Effector memory CD8-positive, alpha-beta T cell (primary cell): ENCODE measurements at places on chromosomes 7 and 10.

- no peak overlapping the region for H3K4me3 ChIP-seq
- no peak overlapping the region for H3K27ac ChIP-seq
- H3K27me3 ChIP-seq: peaks cover 4% of the 10 kb centered on the region
- no peaks in the 10 kb centered on the region for H3K4me1 ChIP-seq
- no peaks in the 10 kb centered on the region for H3K36me3 ChIP-seq
- no peak for DNase-seq
These were observed 32.1 kb downstream of the PRKG1 start for GRCh38 chr10:51106311-51106945.

- peaks cover 2% of the 10 kb centered on the region for H3K4me1 ChIP-seq
- H3K36me3 ChIP-seq: peaks cover 11% of the 10 kb centered on the region
- no peak for DNase-seq
- no peak overlapping the region for H3K27ac ChIP-seq
These were observed 65.5 kb upstream of the SH2B2 start for GRCh38 chr7:102220960-102221800.

- H3K27me3 ChIP-seq: no peaks in the 10 kb centered on the region
- no peak overlapping the region for H3K4me3 ChIP-seq
- H3K36me3 ChIP-seq: peaks cover 26% of the 10 kb centered on the region
- DNase-seq: no peak
- peaks cover 17% of the 10 kb centered on the region for H3K4me1 ChIP-seq
- peak overlapping the region; percentile 66 for H3K27ac ChIP-seq
These were observed 128.1 kb upstream of the SAMD8 start for GRCh38 chr10:74983383-74983782.

DNA sequence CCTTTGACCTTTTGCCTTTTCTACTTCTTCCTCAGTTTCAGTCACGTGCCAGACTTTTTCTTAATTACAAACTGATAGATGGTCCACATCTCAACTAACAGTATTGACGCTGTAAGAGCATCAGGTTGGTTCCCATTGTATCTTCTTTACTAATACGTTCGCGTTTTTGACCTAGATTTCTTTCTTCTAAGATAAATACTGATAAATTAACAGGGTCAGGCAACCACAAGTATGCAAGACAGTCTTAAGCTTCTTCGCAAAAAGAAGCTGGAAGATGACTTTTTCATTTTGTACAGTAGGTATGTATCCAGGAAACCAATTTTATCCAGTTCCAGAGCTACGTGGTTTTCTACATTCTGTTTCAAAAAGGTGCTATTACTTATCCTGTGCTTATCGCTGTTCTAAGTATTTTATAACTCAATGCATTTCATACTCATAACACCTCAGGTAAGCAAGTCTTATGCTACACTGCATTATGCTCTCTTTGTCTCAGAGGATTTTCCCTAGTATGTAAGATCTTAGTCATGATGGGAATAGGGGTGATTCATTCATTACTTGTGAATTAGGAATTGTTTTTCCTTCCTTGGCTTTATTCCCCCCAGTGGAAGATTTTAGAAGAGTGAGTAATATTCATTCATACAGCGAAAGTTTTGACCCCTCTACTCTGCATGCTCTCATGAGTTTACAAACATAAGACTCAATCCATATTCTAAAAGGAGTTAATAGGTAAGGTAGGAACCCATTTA is 955 bp downstream of the DUS4L start:
- H3K36me3 ChIP-seq: peaks cover 3% of the 10 kb centered on the region
- H3K27me3 ChIP-seq: no peaks in the 10 kb centered on the region
- DNase-seq: no peak
- peak overlapping the region; percentile 93 for H3K27ac ChIP-seq
- peak overlapping the region; percentile 85 for H3K4me3 ChIP-seq

DNA sequence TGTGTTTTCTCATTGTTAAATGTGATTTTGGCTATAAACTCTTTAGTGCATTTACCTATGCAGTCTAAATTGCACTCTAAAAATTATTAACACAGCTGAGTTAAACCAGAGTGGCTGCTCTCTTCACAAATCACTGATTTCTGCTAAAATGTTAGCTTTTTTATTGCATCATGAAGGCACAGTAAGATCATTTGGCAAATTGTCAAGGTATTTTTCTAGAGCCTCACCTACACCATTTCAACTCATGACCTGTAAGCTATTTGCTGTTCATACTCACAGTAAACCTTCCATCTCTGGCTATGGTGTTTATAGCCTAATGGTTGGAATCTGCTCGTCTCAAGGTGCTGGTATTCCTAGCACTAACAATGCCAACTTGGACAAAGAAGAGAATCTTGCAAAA is 25.7 kb downstream of the NDUFB2 start:
- no peak overlapping the region for H3K27ac ChIP-seq
- H3K27me3 ChIP-seq: no peaks in the 10 kb centered on the region
- peaks cover 3% of the 10 kb centered on the region for H3K4me1 ChIP-seq
- peaks cover 8% of the 10 kb centered on the region for H3K36me3 ChIP-seq
- H3K4me3 ChIP-seq: no peak overlapping the region

- DNase-seq: no peak
- no peak overlapping the region for H3K4me3 ChIP-seq
These were observed 45.6 kb downstream of the SMURF1 start for GRCh38 chr7:99098286-99098823.

- H3K27ac ChIP-seq: peak overlapping the region; percentile 31
- H3K36me3 ChIP-seq: peaks cover 12% of the 10 kb centered on the region
- H3K27me3 ChIP-seq: no peaks in the 10 kb centered on the region
- DNase-seq: no peak
- H3K4me1 ChIP-seq: peaks cover 25% of the 10 kb centered on the region
These were observed 39.9 kb downstream of the INPP5A start for GRCh38 chr10:132577350-132578003.

DNA sequence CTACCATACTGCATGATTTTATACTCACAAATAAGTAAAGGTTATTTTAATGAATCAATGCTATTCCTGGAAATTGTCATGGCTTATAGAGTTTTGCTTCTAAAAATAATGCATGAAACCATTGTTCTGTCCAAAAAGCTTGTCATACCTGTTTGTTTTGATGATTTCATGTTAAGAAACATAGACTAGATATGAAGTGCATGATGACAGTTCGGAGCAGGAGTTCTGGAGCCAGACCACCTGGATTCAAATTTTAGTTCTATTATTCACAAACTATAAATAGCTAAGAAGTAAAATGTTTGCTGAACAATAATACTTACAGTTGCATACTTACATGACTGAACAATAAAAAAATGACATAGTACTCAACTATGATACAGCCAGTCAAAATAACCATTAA is 107.0 kb upstream of the AKR1E2 start:
- DNase-seq: no peak
- no peak overlapping the region for H3K4me3 ChIP-seq
- H3K4me1 ChIP-seq: no peaks in the 10 kb centered on the region
- no peaks in the 10 kb centered on the region for H3K36me3 ChIP-seq
- peaks cover 50% of the 10 kb centered on the region for H3K27me3 ChIP-seq

DNA sequence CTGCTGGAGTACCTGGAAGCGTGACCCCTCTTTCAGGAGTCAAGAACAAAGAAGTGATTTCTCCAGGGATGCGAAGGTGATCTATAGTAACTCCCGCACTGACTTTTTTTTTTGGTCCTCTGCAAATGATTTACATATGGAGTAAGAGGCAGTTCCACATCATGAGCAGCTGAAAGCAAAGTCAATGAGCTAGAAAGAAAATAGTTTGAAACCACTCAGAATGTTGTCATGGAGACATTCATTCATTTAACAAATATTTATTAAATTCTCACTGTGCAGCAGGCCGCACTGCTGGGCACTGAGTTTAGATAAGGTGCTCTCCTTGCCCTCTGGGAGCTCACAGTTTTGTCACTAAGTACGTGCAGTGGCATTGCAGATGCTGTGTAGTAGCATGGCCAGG is 206.7 kb downstream of the CAMK1D start:
- peaks cover 23% of the 10 kb centered on the region for H3K4me1 ChIP-seq
- no peak overlapping the region for H3K27ac ChIP-seq
- DNase-seq: no peak
- H3K27me3 ChIP-seq: no peaks in the 10 kb centered on the region

- no peak for DNase-seq
- no peak overlapping the region for H3K27ac ChIP-seq
- H3K4me3 ChIP-seq: no peak overlapping the region
- H3K36me3 ChIP-seq: no peaks in the 10 kb centered on the region
- no peaks in the 10 kb centered on the region for H3K4me1 ChIP-seq
- H3K27me3 ChIP-seq: peaks cover 8% of the 10 kb centered on the region
These were observed 24.8 kb downstream of the NPTX2 start for GRCh38 chr7:98641646-98642500.

DNA sequence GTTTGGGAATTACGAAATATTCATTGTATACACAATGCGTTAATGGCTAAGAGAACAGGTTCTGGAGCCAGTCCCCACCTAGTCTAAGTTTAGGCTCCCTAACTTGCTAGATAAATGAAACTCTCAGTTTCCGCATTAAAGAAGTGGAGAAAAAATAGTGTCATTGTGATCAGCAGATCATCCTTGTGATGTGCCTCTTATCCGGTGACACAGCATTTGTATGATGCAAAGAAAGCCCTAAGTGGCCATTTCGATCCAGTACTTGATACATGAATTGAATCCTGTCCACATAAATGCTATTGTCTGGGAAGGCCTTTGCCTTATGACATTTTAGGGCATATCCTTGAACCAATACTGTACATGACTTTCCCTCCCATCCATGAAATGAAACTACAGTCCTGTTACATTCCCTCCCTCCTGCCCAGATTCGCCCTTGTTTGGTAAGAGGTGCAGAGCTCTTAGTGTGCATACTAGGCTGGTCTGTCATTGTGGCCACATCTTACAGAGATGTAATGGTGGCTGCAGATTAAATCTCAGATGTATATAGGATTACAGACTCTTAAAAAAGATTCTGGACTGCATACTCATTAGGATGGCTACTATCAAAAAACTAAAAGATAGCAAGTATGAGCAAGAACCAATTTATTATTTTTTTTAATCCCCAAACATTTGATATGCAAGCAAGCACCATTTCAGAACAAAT is 80.9 kb downstream of the LRRC4 start:
- no peak for DNase-seq
- no peaks in the 10 kb centered on the region for H3K27me3 ChIP-seq
- H3K4me1 ChIP-seq: peaks cover 3% of the 10 kb centered on the region
- no peak overlapping the region for H3K4me3 ChIP-seq

DNA sequence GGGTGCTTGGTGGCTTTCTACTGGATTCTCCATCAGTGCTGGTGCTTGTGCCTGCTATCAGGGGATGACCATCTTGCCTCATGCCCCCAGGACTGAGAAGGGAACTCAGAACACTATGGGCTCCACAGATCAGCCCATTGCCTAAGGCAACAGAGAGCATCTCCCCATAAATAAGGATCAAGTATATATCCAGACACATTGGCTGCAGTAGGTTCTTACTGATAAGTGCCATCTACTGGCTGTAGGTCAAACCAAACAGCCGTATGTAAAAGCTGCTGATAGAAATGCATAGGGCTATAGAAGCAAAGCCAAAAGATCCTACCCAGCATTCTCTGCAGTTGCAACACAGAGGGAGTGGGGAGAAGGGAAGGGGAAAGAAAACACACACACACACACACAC is 153.7 kb downstream of the CDK14 start:
- H3K4me1 ChIP-seq: no peaks in the 10 kb centered on the region
- no peak overlapping the region for H3K27ac ChIP-seq
- H3K36me3 ChIP-seq: no peaks in the 10 kb centered on the region
- no peak overlapping the region for H3K4me3 ChIP-seq

DNA sequence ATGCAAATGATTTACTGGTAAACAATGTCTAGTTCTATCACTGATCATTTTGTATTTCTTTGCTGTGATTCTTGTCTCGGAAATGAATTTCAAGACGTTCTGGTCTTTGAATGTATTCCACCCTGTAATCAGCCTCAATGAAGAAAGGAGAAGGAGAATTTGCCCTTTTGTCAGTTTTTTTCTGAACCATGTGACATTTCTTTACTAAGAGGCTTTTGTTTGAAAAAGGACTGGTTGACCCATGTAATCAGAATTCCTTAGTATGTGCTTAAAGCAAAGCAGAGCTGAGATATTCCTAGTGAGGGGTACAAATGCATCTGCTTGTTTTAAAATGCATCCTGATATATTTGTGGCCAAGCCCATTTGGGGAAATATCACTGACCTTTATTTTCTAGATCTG is 581.6 kb downstream of the ETV1 start:
- H3K27me3 ChIP-seq: no peaks in the 10 kb centered on the region
- no peaks in the 10 kb centered on the region for H3K4me1 ChIP-seq
- H3K36me3 ChIP-seq: no peaks in the 10 kb centered on the region
- no peak overlapping the region for H3K27ac ChIP-seq
- H3K4me3 ChIP-seq: no peak overlapping the region
- DNase-seq: no peak
